ENCODE measurements at places on chromosomes 16 and 17. TPM values are rescaled to one million over a fixed set of nuclear protein-coding genes. Genes with fewer than 3 reads are reported as not detected.

Gene NHERF1
- total RNA-seq = 105 TPM

Gene C17orf50
- total RNA-seq = 0.23 TPM

GRCh38 chr16:24943471-24943870 lies 71.7 kb downstream of the ARHGAP17 start:
- DNase-seq = no peak

DNA sequence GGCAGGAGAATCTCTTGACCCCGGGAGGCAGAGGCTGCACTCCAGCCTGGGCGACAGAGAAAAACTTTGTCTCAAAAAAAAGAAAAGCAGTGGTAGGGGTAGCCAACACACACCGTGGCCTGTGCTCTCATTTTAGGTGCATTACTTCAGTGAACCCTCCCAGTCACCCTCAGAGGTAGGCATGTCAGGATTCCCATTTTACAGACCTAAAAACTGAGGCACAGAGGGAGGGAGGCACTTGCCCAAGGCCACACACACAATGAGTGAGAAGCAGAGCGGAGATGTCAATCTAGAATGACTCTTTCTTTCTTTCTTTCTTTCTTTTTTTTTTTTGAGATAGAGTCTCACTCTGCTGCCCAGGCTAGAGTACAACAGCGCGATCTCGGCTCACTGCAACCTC lies 5.2 kb downstream of the COTL1 start:
- no peak for DNase-seq

- peak; percentile 70 for DNase-seq
These were observed 45.8 kb downstream of the SYT17 start for GRCh38 chr16:19213885-19214284.

- peak; percentile 85 for DNase-seq
These were observed 222.7 kb upstream of the CIBAR2 start for GRCh38 chr16:85334718-85335583.

GRCh38 chr16:59213952-59214351 lies 479.8 kb upstream of the GOT2 start:
- DNase-seq = no peak

GRCh38 chr16:58371841-58372240 lies 20.4 kb upstream of the GINS3 start:
- no peak for DNase-seq

GRCh38 chr16:77986011-77986740 lies 36.2 kb upstream of the CLEC3A start:
- no peak for DNase-seq

DNA sequence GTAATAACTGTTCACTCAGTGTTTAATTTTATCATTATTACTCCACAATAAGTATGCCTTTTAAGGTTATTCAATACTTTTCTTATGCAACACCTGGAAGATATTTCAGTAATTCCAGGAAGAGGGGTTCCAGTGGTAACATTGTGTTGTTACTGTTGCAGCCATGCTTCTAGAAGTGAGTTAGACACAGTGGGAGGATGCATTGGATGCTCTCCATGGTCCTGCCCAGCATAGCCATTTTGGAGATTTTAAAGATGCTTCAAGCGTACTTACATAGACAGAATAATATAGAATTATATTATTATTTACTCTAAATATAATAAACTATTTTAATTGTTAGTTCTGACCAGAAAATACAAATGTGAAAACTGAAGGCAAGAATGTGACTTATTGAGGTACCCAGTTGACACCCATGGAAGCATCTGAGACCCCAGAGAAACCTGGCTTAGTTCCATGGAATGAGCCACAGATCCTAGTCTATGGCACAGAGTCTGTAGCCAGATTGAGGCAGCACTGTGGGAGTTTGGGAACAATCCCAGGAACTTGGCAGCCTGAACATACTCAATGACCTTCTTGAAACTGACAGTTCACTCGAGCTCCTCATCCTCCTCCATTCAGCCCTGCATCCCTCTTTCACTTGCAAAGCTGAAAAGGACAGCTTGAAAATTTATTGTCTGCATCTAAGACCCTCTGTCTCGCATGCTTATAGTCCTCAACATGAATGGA lies 190.1 kb upstream of the HS3ST4 start:
- peak; percentile 54 for DNase-seq

- no peak for DNase-seq
These were observed 7.0 kb downstream of the TERF2 start for GRCh38 chr16:69378760-69379159.

- DNase-seq = peak; percentile 42
These were observed 74.8 kb downstream of the UTP18 start for GRCh38 chr17:51335006-51335590.

Gene NGFR
- total RNA-seq = 1.3 TPM

Gene KRT27
- total RNA-seq = not detected

Gene IGF2BP1
- total RNA-seq = 360 TPM

Gene TTYH2
- total RNA-seq = 1.5 TPM

- no peak for DNase-seq
These were observed 6.4 kb downstream of the DOC2A start for GRCh38 chr16:30004424-30004776.

DNA sequence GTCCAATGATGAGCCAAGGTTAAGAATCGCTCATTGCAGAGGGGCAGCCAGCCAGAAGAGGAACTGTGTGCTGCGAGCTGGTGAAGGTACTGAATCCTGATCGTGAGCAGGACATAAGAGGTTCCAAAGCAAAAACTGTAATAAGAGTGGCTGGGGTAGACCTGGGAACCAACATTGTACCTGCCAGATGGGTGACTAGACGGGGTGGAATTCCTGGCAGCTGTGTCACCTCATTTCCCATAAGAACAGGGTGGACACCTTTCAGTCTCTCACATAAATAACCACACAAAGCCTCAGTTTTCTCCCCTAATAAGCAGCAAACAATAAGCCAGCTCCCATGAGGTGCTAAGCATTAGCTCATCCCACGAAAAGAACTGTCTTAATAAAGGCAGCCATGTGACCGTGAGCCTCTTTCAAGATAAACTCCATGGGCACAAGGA lies 290.3 kb downstream of the SOX9 start:
- no peak for DNase-seq

- no peak for DNase-seq
These were observed 90.3 kb upstream of the CHMP6 start for GRCh38 chr17:80901319-80901718.

- DNase-seq = no peak
These were observed 821 bp upstream of the GFAP start for GRCh38 chr17:44915862-44916780.

Gene TEKT1
- not detected for total RNA-seq

GRCh38 chr17:79921411-79922115 lies 82.3 kb upstream of the CBX4 start:
- no peak for DNase-seq

Gene TEX14
- 0.07 TPM for total RNA-seq

Gene GLTPD2
- total RNA-seq = 1.4 TPM

Gene HS3ST2
- total RNA-seq = not detected

Gene TPSG1
- total RNA-seq = not detected

Gene CACNA1H
- total RNA-seq = 34.1 TPM

GRCh38 chr17:17804007-17804406 lies 32.8 kb downstream of the SREBF1 start:
- DNase-seq = no peak

DNA sequence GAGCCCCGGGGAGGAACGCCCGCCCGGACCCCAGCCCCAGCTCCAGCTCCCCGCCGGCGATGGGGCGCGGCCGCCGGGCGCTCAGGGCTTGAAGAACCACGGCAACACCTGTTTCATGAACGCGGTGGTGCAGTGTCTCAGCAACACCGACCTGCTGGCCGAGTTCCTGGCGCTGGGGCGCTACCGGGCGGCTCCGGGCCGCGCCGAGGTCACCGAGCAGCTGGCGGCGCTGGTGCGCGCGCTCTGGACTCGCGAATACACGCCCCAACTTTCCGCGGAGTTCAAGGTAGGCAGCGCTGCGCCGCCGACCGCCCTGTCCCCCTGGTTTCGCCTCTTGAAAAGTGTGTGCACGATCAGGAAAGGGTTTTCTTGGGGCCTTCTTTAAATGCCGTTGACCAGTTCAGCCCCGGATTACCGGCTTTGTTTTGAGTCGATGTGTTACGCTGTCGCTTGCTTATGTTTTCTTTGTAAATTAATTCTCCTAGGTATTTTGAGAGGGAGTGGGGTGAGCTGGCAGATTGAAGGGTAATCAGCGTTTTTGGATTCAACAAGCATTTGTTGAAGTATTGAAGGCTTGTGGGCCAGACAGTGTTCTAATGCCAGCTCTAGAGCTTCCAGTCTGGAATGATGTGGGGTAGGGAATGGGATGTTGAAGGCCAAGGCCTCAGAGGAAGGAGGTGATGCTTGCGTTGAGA lies 681 bp downstream of the USP43 start:
- peak; percentile 92 for DNase-seq

Gene ARSG
- total RNA-seq = 2.8 TPM

GRCh38 chr17:63774141-63774968 lies at the start of gene DDX42:
Gene DDX42, plus strand, starts transcription at chr17:63774170. Its CDS starts 12,880 bp downstream, at chr17:63787050.
- DNase-seq = peak; percentile 98

- DNase-seq = peak; percentile 6
These were observed 17.7 kb upstream of the GJD3 start for GRCh38 chr17:40382251-40382650.

DNA sequence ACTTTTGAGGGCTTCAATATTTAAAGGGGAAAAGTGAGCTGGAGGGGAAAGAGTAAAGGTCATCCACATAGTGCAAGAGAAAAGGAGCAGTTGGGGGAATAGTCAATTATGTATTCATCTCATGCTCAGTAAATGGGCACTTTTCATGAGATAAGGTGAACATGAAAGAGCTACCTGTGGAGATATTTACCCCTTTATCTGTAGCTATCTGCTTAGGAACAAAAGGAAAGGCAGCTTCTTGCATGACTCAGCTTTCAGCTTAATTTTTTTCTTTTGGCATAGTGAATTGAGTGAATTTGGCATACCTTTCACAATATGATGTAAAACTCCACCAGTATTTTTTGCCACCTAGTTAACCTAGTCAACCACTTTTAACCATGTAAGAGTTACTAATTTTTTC lies 26.4 kb downstream of the CPD start:
- no peak for DNase-seq

- peak; percentile 39 for DNase-seq
These were observed 58.7 kb downstream of the RMI2 start for GRCh38 chr16:11403920-11404319.

- DNase-seq = no peak
These were observed 6.0 kb downstream of the SYNGR2 start for GRCh38 chr17:78174346-78174869.

DNA sequence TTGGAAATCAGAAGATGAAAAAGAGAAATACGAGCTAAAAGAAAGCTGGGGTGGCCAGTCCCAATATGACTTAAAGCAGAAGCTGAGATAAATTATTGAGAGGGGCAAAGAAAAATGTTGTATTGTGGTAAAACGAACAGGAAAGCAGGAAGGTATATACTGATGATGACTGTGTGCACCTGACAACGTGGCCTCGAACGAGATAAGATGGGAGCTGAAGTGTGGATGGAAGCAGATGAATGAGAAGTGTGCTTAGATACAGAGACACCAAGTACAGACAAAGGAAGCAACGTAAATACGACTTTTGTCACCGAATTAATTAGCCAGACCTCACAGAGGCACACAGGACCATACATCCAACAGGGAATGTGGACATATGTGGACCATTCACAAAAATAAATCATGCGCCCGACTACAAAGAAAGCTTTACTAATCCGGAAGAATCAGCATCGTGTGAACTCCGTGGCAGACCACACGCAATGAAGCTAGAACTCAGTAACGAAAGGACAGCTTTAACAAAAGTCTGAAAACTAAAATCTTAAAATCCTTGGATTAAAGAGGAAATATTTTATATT lies 218.7 kb downstream of the RPTOR start:
- no peak for DNase-seq

GRCh38 chr17:69884356-69884755 lies 190.7 kb upstream of the KCNJ16 start:
- no peak for DNase-seq

Gene TMEM94
- total RNA-seq = 99.3 TPM

DNA sequence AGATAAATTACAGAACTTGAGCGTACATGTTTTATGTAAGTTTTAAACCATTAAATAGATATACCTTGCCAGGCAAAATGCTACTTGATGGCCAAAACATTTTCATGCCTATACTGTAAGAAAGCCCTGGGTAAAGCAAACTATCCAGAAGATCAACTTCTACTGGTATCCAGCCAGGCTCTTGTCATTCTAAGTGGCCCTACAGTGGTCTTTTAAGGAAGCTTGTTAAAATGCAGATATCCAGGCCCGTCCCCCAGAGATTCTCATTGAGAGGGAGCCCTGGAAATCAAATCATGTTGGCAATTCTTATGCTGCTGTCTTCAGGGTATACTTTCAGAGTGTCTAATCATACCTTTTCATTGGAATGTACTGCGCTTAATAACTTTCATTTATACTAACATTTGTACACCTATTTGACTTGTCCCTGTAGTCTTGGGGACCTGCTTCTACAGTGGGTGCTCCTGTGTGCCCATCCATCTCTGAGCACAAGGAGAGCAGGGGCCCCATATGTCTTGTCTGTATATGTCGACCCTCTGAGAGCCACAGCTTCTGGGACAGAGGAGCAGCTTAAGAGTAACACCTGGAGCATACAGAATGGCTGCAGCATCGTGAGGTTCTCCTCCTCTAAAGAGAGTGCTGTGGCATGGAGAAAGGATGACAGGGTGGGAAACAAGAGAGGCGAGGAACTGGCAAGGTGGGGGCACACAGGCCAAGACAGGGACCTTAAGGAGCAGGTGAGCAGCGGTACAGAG lies 43.6 kb upstream of the ANKFY1 start:
- peak; percentile 64 for DNase-seq

GRCh38 chr17:78745407-78746088 lies 36.5 kb downstream of the CYTH1 start:
- peak; percentile 71 for DNase-seq

DNA sequence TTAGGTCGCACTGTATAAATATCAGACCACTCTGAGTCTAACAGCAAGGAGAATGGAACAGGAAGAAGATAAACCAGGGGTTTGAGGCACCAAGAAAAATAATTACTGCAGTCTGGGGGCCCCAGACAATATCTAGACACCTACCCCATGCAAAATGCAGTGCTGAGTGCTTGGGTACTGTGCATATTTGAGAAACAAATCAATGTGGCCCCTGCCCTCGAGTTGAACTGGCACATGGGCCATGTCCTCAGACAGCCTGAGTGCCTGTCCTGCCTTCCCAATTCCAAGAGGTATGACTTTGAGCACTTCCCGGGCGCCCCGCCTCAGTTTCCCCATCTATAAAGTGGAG lies 6.2 kb upstream of the CIITA start:
- DNase-seq = no peak

DNA sequence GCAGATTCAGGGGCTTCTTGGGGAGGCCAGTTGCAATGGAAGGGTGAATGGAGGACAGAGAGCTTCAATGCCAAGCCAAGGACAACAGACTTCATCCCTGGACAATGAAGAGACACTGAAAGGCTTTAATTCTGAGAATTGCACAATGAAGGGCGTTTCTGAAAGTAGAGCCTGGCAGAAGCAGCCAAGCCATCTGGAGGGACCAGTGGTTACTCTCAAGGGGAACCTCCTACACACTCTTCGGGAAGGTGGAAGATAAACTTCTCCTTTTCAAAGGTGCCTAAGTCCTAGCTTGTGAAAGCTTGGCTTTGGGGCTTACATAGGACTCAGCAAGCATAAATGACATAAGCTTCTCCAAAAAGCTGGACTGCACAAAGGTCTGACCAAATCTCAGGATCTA lies 6.2 kb upstream of the CES1 start:
- DNase-seq = no peak
